Spinal cord (tissue), 10 donors: ENCODE measurements at places on chromosomes 5 and 9. TPM values are rescaled to one million over a fixed set of nuclear protein-coding genes. Genes with fewer than 3 reads are reported as not detected.

Gene ARHGEF37
- total RNA-seq: 22.3 TPM

Gene PCDHB11
- total RNA-seq: 9.7 TPM

Gene SLC4A9
- total RNA-seq: 0.39 TPM

Gene CCDC127
- total RNA-seq: 8.9 TPM

Gene STC2
- 0.79 TPM for total RNA-seq
